PC-9 (cell line): ENCODE measurements at places on chromosomes 5 and 9. TPM values are rescaled to one million over a fixed set of nuclear protein-coding genes. Genes with fewer than 3 reads are reported as not detected.
A peak's percentile ranks its signal among the peaks of the same experiment; 100 is the strongest.

- no peak for DNase-seq
These were observed 197.0 kb upstream of the NR4A3 start for GRCh38 chr9:99624499-99625233.

The RRAGA gene
- 25.2 and 30.1 TPM in 2 replicates for total RNA-seq

- no peak for DNase-seq
These were observed 330 bp downstream of the TBC1D2 start for GRCh38 chr9:98255061-98255577.

The ELP1 gene
- 29.6 and 35.1 TPM in 2 replicates for total RNA-seq

The CCNB1 gene
- total RNA-seq: 174 and 248 TPM in 2 replicates

The BASP1 gene
- total RNA-seq: not detected in 2 replicates

- DNase-seq: peak; percentile 72
These were observed 4.5 kb downstream of the RNF208 start for GRCh38 chr9:137217276-137218211.

- DNase-seq: no peak
These were observed 507.2 kb downstream of the NFIB start for GRCh38 chr9:13806714-13807113.

The TICAM2 gene
- total RNA-seq: 1.8 and 2.1 TPM in 2 replicates

DNA sequence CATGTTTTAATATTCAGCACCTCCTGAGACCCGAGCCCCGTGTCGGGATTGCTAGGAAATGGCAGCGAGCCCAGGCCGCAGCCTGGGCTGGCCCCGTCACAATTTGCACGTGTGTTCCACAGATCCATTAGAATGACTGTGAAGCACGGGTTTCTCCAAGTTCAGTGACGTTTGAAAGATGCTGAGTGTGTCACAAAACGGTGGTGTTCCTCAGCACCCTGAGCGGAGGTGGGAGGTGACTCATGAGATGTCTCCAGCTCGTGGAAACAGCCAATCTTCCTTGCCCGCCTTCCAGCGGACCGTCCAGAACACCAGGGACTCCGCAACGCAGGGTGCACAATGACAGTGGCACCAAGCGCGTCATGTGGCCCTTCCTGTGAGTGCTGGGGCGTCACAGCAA lies 412.8 kb downstream of the IRX2 start:
- no peak for DNase-seq

DNA sequence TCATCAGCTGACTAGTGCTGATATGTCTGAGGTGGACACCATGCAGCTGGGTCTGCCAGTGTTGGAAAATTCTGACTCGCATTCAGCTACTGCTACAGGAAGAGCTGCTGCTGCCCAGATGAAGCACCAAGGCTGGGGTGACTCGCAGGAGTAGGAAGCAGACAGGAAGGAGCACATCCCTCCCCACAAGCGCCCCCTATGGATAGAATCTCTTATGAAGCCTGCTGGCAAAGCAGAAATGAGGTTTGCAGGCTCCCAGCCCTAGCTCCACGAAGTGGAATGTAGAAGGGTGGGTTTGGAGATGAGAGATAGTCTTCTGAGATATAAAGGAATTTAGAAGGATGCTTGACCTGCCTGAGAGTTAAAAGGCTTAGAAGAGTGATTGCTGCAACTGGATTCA lies 443.0 kb downstream of the ACTL7B start:
- no peak for DNase-seq

- DNase-seq: no peak
These were observed 108.3 kb upstream of the LHFPL2 start for GRCh38 chr5:78756858-78757257.

GRCh38 chr5:172078726-172079345 lies 72.4 kb upstream of the FBXW11 start:
- no peak for DNase-seq

DNA sequence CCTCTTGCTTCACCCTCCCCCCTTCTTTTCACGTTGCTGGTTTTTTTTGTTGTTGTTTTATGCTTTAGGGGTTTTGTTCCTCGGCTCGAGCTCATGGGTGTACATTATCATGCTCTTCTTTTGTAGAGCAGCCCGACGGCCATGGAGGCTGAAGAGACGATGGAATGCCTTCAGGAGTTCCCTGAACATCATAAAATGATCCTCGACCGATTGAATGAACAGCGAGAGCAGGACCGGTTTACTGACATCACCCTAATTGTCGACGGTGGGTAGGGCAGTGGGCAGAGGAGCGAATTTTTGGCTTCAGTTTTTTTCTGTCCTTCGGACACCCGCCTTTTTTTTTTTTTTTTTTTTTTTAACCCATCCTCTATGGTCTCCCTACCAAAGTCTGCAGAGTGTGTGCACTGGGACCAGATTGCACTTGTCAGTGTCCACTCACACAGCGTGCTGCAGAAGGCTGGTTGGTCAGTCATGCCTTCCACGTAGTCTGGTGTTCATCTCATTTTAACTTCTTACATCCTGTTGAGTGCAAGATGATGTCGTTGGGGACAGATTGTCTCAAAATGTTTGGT lies 1.3 kb downstream of the ZNF131 start:
- DNase-seq: peak; percentile 58

DNA sequence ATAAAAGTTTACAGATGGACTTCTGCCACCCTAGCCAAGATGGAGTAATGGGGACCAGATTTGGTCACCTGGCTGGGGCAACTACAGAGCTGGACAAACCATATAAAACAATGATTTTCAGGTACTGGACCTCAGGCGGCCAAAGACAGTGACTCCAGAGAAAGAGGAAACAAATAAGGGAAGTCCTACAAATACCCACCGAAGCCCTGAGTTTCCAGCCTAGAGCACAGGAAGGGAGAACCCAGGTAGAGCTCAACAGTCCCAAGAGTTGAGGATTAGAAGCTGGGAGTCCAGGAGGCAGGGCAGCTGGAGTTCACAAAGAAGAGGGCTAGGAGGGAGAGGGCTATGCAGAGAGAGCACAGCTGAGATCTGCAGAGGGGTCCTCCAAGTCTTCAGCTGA lies 106.7 kb upstream of the NR5A1 start:
- no peak for DNase-seq

GRCh38 chr9:94159069-94159939 lies 75.0 kb downstream of the PTPDC1 start:
- no peak for DNase-seq

The RNF180 gene
- total RNA-seq: not detected in 2 replicates

The ESM1 gene
- 0.15 TPM in 1 of 2 replicates, not detected in the other for total RNA-seq

- peak; percentile 31 for DNase-seq
These were observed 70.4 kb upstream of the TLE1 start for GRCh38 chr9:81759680-81760215.

The GAPT gene
- total RNA-seq: not detected in 2 replicates

- DNase-seq: no peak
These were observed 1094.9 kb downstream of the MAT2B start for GRCh38 chr5:164600274-164600673.

DNA sequence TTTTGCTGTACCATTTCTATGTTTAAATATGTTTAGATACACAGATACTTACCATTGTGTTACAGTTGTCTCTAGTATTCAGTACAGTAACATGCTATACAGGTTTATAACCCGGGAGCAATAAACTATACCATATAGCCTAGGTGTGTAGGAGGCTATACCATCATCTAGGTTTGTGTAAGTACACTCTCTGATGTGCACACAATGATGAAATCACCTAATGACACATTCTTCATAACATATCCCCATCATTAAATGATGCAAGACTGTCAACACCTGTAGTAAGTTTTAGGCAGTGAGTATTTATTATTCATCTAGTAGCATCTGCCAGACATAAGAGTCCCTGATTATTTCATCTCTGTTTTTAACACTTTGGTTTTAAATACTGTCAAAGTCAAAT lies 7.3 kb upstream of the DHFR start:
- peak; percentile 42 for DNase-seq

DNA sequence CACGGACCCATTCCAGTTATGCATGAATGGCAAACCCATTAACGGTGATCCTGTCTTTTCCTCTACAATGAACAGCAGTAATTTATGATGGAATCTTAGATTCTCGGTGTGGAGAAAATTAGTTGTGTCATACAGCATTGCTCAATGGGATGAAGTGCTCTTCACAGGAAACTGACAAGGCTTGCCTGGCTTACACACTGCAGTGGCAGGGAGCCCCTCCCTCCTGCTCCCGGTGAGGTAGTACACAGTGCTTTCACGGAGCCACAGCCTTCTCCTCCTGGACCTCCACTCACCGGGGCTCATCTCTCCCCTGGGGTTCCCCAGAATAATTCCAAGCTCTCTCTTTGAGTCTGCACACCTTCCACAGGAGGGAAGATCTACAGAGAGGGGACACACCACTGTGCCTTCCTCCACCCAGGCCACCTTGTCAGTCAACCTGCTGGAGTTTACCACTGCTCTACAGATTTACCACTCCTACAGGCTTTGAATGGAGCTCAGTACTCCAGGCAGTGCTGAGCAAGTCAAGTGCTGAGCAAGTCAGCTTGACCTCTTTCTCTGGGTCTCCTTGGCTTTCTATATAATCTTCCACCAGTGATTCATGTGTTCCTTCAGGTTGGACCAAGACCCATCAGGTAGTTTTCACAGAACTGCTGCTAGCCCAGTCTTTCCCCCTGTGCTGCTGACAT lies 59.1 kb upstream of the TBC1D2 start:
- DNase-seq: no peak

DNA sequence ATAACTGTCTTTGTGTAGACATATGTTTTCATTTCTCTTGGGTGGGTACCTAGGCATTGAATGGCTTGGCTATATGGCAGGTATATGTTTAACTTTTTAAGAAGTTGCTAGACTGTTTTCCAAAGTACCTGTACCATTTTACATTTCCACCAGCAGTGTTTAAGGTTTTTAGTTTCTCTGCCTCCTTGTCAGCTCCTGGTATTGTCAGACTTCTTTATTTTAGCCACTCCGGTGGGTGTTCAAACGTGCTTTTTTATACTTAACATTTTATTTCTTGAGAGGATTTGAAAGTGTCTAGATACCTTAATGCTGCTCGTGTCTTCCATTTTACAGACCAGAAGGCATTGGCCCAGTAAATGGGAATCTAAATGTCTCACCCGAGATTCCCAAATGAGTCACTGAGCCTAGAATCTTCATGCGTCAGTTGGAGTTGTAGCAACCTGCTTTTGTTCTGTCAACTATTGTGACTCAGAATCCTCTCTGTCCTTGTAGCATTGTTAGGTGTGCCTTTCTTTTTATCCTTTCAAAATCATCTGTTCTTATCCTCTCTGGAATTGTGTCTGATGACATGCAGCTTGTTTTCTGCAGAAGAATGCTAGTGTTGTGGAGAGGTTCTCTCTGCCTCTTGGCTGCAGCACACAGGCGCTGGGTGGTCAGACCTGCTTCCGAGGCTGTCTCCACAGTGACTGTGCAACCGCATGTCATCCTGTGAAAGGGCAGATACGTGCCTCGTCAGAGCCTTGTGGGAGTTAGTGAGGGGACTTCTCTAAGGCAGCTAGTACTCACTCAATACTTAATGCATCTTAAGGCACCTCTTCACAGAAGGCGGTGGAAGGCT lies 291.8 kb downstream of the AOPEP start:
- DNase-seq: peak; percentile 77

The SPAAR gene
- 0.72 and 0.73 TPM in 2 replicates for total RNA-seq

The PTPDC1 gene
- 6.5 and 7.4 TPM in 2 replicates for total RNA-seq

The AQP7 gene
- total RNA-seq: 0.59 TPM in 1 of 2 replicates, not detected in the other

The OGN gene
- not detected in 2 replicates for total RNA-seq

The SPAG8 gene
- 0.48 and 1.0 TPM in 2 replicates for total RNA-seq

The LCN10 gene
- total RNA-seq: 0.94 and 2.2 TPM in 2 replicates

DNA sequence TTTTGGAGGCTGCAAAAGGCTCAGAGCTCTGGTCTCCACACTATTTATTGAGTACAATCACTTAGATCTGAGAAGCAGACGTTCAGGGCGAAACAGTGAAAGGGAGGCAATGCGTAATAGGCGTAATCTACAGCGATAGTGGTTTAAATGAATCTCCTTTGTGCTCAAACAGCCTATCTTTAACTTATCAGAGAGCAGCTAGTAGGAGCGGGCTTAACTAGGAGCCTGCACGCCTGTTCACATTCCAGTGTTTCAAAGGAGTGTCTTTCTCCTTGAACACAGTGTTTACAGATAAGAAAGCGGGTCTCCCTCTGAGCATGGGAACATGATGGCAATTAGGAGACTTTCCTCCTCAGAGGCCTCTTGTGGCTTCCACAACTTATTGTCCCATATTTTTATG lies 49.4 kb downstream of the AP3B1 start:
- no peak for DNase-seq

The ADGRD2 gene
- total RNA-seq: not detected in 2 replicates

The NR6A1 gene
- 13.0 TPM in 2 replicates for total RNA-seq

The GLIPR2 gene
- 3.9 and 7.7 TPM in 2 replicates for total RNA-seq

DNA sequence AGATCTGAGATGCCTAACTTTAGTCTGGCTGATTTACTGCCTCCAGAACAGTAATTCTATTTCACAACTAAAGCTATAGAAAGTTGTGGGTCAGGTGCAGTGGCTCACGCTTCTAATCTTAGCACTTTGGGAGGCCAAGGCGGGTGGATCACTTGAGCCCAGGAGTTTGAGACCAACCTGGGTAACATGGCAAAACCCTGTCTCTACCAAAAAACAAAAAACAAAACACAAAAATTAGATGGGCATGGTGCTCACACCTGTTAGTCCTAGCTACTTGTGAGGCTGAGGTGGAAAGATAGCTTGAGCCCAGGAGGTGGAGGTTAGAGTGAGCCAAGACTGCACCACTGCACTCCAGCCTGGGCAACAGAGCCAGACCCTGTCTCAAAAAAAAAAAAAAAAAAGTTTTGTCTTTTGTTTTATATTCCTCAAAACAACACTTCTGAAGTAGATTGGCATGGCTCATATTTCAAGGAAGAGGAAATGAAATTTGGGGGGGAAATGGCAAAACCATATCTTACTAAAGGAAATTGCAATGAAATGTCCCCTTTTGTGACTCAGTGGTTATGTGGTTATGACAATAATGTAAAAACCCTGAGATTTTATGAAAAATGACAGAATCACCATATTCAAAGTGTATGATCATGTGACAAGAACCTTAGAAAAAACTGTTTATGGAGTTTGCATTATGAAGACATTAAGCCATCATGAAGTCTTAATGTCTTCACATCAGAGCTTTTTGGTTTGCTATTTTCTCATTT lies 16.2 kb downstream of the FNBP1 start:
- DNase-seq: no peak

GRCh38 chr9:133105461-133105770 lies 15.6 kb downstream of the RALGDS start:
- no peak for DNase-seq

DNA sequence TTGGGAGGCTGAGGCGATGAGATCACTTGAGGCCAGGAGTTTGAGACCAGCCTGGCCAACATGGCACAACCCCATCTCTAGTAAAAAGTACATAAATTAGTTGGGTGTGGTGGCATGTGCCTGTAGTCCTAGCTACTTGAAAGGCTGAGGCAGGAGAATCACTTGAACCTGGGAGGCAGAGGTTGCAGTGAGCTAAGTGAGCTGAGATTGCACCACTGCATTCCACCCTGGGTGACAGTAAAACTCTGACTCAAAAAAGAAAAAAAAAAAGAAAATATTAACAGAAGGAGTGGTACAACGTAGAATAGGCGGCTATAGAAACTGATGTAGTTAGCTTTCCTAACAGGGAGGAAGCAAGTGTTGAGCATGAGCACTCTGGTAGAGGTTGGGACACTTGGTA lies 59.9 kb downstream of the PBX3 start:
- no peak for DNase-seq

DNA sequence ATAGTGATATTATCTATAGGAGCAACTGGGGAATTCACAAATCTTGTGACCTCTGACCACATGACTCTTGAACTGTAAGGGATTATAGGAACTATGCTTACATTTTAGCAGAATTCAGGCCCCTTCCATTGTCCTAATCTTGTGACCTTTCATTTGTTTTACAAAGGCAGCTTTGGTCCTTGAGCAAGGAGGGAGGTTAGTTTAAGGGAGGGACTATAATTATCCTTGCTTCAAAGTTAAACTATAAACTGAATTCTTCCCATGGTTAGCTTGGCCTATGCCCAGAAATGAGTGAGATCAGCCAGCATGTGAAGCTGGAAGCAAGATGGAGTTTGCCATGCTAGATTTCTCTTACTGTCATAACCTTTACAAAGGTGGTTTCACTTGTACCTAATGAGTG lies 51.2 kb downstream of the TARS1 start:
- DNase-seq: no peak
